MCF 10A (cell line): ENCODE measurements at places on chromosomes 16 and 17.

DNA sequence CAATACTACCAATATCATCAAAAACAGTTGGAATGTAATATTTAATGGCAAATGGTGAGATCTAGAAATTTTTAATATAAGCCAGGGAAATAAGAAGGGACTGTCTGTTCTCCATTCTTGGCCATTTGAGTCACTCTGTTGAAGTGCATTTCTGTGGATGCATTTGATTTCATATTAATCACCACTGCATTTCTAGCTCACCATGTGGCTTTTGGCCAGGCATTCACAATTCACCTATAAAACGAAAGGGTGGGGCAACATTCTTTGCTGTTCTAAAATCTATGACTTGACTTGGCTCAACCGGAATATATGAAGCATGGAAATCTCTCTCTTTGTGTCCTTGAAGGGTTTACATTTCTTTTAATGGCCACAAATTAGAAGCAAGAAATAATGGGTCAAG lies 483.0 kb downstream of the SLC39A11 start:
- peak; percentile 76 for DNase-seq

DNA sequence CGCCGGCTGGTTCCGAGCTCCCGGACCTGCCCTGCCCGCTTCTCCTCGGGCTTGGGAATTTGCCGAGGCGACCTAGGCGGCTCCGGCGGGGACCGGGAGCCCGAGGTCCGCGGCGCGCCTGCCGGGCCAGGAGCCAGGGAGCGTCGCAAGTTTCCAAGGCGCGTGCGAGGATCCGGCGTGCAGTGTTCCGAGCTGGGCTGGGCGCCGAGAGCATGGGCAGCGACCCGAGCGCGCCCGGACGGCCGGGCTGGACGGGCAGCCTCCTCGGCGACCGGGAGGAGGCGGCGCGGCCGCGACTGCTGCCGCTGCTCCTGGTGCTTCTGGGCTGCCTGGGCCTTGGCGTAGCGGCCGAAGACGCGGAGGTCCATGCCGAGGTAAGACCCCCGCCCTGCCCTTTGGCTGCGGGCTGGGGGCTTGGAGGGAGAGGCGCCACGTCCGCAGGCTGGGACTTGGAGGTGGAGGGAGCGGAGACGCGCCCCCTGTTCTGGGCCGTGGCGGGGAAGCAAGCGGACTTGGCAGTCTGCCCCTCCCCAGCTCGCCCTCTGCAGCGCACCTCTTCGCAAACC lies 668 bp downstream of the MMP15 start:
- peak; percentile 43 for DNase-seq

- DNase-seq, result peak; percentile 68
Measured at GRCh38 chr17:41421116-41421515, 3.3 kb downstream of the KRT37 start.

DNA sequence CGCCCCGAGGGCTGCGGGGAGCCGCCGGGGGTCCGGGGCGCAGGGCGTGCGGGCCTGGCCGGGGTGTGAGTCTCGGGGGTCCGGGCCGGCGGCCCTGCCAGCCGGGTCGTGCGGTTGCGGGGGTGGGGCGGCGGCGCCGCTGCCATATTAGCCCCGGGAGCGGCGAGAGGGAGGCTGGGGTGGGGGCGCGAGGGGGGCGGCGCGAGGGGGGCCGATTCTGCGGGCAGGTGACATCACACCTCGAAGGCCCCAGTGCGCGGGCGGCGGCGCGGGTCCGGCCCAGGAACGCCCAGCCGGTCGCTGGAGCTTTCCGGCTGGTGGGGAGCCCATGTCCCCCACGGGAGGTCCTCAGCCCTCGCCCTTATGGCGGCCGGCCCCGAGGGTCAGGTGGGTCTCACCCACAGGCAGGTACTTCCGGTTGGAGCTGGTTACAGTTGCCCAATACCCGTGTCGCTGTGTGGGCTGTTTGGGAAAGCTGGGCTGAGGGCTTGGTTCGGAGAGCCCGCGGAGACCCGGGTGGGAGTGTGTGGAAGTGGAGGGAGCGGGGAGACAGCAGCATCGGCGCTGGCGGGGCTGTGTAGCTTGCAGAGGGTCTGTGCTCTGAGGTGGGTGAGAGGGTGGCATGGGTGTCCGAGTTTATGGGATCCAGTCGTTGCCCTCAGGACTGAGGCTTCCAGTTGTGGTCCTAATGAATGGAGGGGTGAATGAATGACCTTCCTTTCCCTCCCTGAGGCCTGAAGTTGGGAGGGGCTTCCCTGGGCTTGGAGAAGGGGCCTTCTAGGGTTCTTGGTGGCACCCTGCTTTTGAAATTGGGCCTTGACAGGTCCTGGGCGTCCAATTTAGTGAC lies 804 bp downstream of the ATP6V0C start:
- DNase-seq, result no peak

GRCh38 chr17:72576289-72576759 lies 455.5 kb downstream of the SOX9 start:
- no peak for DNase-seq
